CD14-positive monocyte (primary cell): ENCODE measurements at places on chromosomes 16 and 17. TPM values are rescaled to one million over a fixed set of nuclear protein-coding genes. Genes with fewer than 3 reads are reported as not detected.

GRCh38 chr17:57099165-57099564 lies 14.1 kb downstream of the AKAP1 start:
- no peaks in the 10 kb centered on the region for H3K36me3 ChIP-seq
- no peaks in the 10 kb centered on the region for H3K27me3 ChIP-seq
- H3K4me3 ChIP-seq: no peak overlapping the region
- H3K27ac ChIP-seq: no peak overlapping the region
- peaks cover 12% of the 10 kb centered on the region for H3K4me1 ChIP-seq
- no peak for DNase-seq

DNA sequence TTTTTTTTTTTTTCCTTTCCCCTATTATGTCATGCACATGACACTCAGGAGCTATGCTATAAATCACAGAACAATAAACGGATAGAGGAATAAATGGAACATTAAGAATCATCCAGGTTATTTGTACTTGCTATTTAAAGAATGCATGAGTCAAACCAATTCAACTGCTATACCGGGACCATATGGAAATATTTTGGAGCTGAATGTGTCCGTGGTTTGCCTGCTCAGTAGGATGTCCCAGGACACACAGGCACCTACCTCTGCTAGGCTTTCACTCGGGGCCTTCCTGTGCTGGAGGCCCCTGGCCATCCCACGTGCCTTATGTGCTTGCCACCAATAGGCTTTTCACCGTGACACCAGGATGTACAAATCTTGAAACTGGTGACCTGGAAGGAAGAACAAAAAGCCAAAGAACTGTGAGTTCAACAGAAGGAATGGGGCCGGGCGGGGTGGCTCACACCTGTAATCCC lies 15.3 kb upstream of the SEC14L1 start:
- H3K27ac ChIP-seq: no peak overlapping the region
- no peak for DNase-seq
- H3K4me3 ChIP-seq: no peak overlapping the region
- no peaks in the 10 kb centered on the region for H3K27me3 ChIP-seq
- peaks cover 38% of the 10 kb centered on the region for H3K4me1 ChIP-seq

DNA sequence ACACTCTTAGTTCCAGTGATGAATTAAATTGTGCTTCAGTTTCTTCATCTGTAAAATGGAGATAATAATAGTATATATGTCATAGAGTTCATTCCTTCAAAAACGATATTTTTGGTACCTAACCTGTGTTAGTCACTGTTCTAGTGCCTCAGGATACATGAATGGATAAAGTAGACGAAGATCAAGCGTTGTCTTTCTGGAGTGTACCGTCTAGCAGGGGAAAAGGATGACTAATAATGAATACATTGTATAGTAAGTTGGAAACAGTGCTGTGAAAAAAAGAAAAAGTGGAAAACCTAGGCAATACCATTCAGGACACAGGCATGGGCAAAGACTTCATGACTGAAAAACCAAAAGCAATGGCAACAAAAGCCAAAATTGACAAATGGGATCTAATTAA lies 8.6 kb downstream of the KRT10 start:
- H3K4me3 ChIP-seq: no peak overlapping the region
- no peak for DNase-seq
- H3K27ac ChIP-seq: no peak overlapping the region
- peaks cover 44% of the 10 kb centered on the region for H3K27me3 ChIP-seq

- H3K4me1 ChIP-seq: no peaks in the 10 kb centered on the region
- DNase-seq: no peak
These were observed 25.5 kb downstream of the MYOCD start for GRCh38 chr17:12691173-12691572.

GRCh38 chr17:47605011-47605410 lies 44.7 kb upstream of the KPNB1 start:
- DNase-seq: no peak
- no peaks in the 10 kb centered on the region for H3K4me1 ChIP-seq
- no peak overlapping the region for H3K27ac ChIP-seq
- no peaks in the 10 kb centered on the region for H3K27me3 ChIP-seq
- H3K36me3 ChIP-seq: peaks cover 75% of the 10 kb centered on the region
- H3K4me3 ChIP-seq: no peak overlapping the region

DNA sequence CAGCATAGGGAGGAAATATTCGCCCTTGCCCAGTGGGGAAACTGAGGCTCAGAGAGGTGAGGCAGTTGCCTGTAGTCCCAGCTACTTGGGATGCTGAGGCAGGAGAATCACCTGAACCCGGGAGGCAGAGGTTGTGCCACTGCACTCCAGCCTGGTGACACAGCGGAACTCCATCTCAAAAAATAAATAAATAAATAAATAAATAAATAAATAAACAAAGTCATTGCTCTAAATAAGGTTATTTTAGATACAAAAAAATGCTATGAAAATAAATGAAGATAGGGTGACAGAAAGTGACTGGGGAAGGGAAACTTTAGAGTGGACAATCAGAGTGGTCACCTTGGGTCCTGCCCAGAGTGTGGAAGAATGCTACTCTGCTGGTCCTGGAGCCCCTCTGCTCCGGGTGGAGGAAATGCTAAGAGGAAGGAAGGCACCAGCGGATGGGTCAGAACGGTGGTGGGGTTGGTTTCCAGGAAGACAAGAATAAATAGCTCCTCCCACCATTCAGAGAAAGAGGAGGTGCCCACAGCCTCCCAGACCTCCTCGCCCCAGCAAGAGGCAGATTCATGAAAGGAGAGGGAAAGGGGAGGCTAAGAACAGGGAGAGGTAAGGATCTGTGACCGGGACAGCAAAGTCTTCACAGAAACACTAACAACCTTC lies 17.6 kb downstream of the TRPV3 start:
- no peak for DNase-seq
- no peaks in the 10 kb centered on the region for H3K36me3 ChIP-seq
- H3K27me3 ChIP-seq: no peaks in the 10 kb centered on the region
- no peak overlapping the region for H3K27ac ChIP-seq

DNA sequence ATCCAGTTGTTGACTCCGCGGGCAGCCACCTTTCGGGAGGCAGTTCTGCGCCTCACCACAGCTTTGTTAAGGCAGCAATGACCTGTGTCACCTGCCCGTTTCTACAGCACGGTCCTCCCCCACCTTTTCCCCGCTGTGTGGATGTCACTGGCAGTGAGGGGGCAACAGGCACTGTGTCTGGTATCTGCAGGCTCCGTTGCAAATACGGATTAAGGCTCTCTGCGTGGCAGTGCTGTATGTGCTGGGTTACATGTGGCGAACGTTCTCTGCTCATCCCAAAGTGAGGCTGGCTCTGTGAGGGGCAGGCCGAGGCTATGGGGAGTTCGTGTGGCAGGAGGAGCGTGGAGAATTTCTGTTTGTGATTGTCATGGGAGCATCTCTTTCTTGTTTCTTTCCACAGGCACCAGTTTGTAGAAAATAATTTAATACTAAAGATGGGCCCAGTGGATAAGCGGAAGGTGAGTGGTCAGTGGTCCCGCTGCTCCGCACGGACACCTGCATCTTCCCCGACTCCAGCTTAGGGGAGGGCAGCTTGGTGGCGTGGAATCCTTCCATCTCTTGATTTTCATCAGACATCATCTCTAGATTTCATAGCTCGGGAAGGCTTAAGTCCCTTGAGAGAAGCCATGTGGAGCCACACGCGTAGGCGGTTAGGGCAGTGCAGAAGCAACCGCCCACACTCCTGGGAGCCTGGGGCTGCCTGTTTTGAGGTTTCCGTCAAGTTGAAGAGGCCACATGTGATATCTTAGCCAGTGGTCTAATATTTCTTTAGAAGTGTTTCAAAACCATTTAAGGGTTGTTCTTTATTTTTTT lies 57.8 kb downstream of the PDPK1 start:
- H3K36me3 ChIP-seq: peaks cover 71% of the 10 kb centered on the region
- no peak overlapping the region for H3K4me3 ChIP-seq
- no peak overlapping the region for H3K27ac ChIP-seq
- DNase-seq: no peak

- H3K36me3 ChIP-seq: no peaks in the 10 kb centered on the region
- peak; percentile 45 for DNase-seq
- peaks cover 32% of the 10 kb centered on the region for H3K27me3 ChIP-seq
- H3K4me3 ChIP-seq: no peak overlapping the region
- no peak overlapping the region for H3K27ac ChIP-seq
These were observed 30.3 kb upstream of the RPH3AL start for GRCh38 chr17:382644-383533.

DNA sequence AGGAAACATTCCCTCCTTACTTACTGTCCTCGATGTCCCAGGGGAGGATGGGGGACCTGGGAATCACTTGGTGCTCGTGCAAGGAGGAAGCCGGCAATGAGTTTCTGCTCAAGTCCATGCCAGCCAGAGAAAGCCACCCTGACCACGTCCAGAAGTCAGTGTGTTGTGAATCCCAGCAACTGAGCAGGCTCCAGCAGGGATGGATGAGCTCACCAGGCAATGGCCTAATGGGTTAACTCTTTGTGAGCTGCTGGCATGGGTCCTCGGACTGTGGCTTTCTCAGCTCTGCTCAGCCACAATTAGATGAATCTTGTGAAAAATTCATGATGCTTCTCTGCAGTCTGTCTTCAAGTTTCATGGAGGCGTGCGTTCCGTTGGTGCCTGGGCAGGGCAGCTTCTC lies at the start of gene PIRT:
PIRT (minus strand) TSS at position 167 of the 400 bp plus-strand sequence. CDS start 12,442 bp downstream, outside the sequence.
- no peak within 1 kb of the TSS for H3K27ac ChIP-seq
- no peak for DNase-seq
- no peaks in the 10 kb centered on the region for H3K36me3 ChIP-seq
- no peaks in the 10 kb centered on the region for H3K4me1 ChIP-seq

DNA sequence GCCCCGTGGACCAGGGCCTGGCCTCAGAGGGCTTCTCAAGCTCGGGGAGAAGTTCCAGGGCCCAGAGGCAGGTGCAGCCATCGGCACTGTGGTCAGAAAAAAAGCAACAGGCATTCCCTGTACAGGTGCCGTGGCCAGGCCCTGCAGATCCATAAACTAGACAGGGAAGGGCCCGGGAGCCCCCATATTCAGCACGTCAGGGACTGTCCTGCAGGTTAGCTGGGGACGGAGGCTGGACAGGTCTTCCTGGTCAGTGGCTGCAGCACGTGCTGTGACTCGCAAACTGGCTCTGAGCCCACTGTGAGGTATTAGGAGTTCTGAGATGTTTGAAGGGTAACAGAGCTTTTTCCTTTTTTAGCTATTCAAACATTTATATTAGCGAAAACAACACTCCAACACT lies 15.0 kb upstream of the C16orf95 start:
- DNase-seq: no peak
- H3K27ac ChIP-seq: no peak overlapping the region
- no peak overlapping the region for H3K4me3 ChIP-seq
- H3K36me3 ChIP-seq: peaks cover 4% of the 10 kb centered on the region

DNA sequence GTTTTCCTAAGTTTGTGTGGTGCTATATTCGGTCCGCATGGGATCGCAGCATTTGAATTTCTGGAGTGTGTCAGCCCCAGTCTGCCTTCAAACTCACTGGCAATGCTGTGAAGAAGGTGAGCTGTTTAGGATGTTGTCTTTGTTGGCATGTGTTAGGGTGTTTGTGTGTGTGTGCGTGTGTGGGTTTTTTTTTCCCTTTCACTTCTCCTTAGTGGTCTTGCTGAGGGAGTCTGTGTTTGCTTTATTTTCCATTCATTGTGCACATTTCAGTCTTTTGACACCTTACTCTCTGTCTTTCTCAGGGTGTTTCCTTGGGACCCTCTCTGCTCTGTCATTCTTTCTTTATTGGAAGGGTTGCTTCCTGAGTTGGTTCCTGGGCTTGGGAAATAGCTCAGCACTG lies 27.7 kb upstream of the RBFOX1 start:
- H3K27me3 ChIP-seq: peaks cover 21% of the 10 kb centered on the region
- no peak overlapping the region for H3K27ac ChIP-seq
- H3K4me1 ChIP-seq: no peaks in the 10 kb centered on the region
- H3K36me3 ChIP-seq: no peaks in the 10 kb centered on the region

GRCh38 chr16:24729951-24730815 lies 732 bp downstream of the TNRC6A start:
- no peak for DNase-seq
- peaks cover 20% of the 10 kb centered on the region for H3K36me3 ChIP-seq
- no peaks in the 10 kb centered on the region for H3K27me3 ChIP-seq
- H3K4me1 ChIP-seq: peaks cover 15% of the 10 kb centered on the region
- peak overlapping the region; percentile 62 for H3K27ac ChIP-seq

DNA sequence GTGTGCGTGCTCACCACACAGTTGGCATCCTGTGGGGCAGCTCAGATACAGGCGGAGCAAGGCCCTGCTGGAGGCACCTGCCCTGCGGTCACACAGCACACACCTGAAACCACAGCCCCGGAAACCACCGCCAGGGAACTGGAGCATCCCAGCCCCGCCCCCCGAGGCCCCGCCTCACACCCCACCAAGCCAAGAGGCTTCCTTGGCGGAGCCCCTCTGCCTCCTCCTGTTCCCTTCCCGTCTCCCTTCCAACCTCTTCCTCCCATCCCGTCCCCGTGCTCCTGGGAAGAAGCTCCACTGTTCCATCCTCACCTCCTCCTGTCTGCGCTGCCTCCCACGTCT lies 205.5 kb downstream of the NTN1 start:
- no peaks in the 10 kb centered on the region for H3K36me3 ChIP-seq
- H3K27me3 ChIP-seq: no peaks in the 10 kb centered on the region
- H3K4me1 ChIP-seq: no peaks in the 10 kb centered on the region
- no peak overlapping the region for H3K4me3 ChIP-seq
- H3K27ac ChIP-seq: no peak overlapping the region

DNA sequence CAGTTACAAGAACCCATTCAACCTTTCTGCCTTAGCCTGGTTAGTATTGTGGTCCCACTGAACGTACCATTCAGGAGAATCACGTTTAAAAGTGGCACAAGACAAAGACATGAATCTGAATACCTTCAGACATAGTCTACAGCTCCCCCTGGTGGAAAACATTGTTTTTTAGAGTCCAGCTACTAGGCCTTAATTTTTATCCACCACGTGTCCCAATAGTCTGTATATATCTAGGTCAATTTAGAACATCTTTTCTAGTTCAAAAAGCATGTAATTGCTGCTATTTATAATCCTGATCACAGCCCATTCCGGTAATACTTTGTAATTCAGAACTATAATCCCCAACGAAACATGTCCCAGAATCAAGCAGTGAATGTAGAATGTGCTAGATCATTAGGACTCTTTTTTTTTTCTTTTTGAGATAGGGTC lies 13.7 kb upstream of the GUCY2D start:
- peak; percentile 72 for DNase-seq
- peaks cover 21% of the 10 kb centered on the region for H3K4me1 ChIP-seq
- H3K36me3 ChIP-seq: no peaks in the 10 kb centered on the region
- no peak overlapping the region for H3K27ac ChIP-seq

The EVPLL gene
- polyA plus RNA-seq: not detected in 2 replicates

The RNF227 gene
- 1.3 TPM for polyA plus RNA-seq

The TNFRSF17 gene
- polyA plus RNA-seq: 0.26 TPM

The NAA60 gene
- 19.5 and 26.4 TPM in 2 replicates for polyA plus RNA-seq

The KNOP1 gene
- polyA plus RNA-seq: 1.5 TPM

The DUS1L gene
- polyA plus RNA-seq: 47.6 TPM

The HSF5 gene
- polyA plus RNA-seq: not detected

The NPIPB9 gene
- polyA plus RNA-seq: 0.11 and 1.4 TPM in 2 replicates

The HOXB7 gene
- polyA plus RNA-seq: not detected

The BAIAP3 gene
- 0.51 and 1.0 TPM in 2 replicates for polyA plus RNA-seq
